ENCODE measurements at places on chromosomes 4 and X. TPM values are rescaled to one million over a fixed set of nuclear protein-coding genes. Genes with fewer than 3 reads are reported as not detected.

MEPE gene
- not detected for total RNA-seq

GJB1 gene
- not detected for total RNA-seq

- DNase-seq: no peak
Measured at GRCh38 chr4:84685105-84685504, 102.2 kb downstream of the CDS1 start.

ZCCHC13 gene
- not detected for total RNA-seq

- DNase-seq: no peak
Measured at GRCh38 chrX:22889819-22890218, 109.9 kb upstream of the DDX53 start.

DNA sequence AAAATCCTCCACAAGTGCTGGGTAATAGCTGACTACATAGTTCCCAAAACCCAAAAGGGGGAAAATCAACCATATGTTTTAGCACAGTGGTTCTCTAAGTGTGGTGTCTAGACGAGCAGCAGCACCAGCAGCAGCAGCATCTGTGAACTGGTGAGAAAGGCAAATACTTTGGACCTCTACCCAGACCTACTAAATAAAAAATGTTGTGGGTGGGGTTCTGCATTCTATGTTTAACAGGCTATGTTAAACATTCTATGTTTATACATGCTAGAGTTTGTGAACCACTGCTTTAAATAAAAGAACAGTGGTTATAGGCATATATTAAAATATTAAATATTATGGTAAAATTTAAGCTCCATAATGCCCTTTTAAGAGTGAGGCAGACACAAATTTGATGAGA lies 1004.9 kb upstream of the GRID2 start:
- DNase-seq: no peak

GRCh38 chrX:85052205-85052604 lies 48.5 kb downstream of the APOOL start:
- no peak for DNase-seq

GRCh38 chrX:100695991-100696390 lies 35.9 kb downstream of the SYTL4 start:
- no peak for DNase-seq

GRCh38 chr4:4260185-4260751 lies 12.2 kb upstream of the TMEM128 start:
- DNase-seq: peak; percentile 40

PAK3 gene
- not detected for total RNA-seq

- no peak for DNase-seq
Measured at GRCh38 chr4:26058537-26058936, 144.5 kb downstream of the SMIM20 start.
